Calu3 (cell line): ENCODE measurements at places on chromosomes 7 and 10.
A peak's percentile ranks its signal among the peaks of the same experiment; 100 is the strongest.

DNA sequence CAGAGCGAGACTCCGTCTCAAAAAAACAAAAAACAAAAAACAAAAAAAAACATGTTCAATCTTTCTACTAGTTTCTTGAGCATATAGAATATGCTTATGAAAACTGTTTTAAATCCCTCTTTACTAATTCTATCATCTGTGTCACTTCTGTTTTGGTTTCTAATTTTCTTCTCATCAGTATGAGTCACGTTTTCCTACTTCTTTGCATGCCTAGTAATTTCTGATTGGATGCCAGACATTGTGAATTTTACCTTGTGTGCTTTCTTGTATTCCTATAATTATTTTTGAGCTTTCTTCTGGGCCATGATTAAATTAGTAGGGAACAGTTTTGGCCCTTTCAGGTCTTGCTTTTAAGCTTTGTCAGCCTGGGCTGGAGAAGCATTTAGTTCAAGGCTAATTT, 9.9 kb downstream of the MICU1 start:
- peaks cover 5% of the 10 kb centered on the region for H3K36me3 ChIP-seq
- DNase-seq: no peak
- H3K27ac ChIP-seq: no peak overlapping the region
- no peaks in the 10 kb centered on the region for H3K27me3 ChIP-seq
- peaks cover 8% of the 10 kb centered on the region for H3K4me1 ChIP-seq

DNA sequence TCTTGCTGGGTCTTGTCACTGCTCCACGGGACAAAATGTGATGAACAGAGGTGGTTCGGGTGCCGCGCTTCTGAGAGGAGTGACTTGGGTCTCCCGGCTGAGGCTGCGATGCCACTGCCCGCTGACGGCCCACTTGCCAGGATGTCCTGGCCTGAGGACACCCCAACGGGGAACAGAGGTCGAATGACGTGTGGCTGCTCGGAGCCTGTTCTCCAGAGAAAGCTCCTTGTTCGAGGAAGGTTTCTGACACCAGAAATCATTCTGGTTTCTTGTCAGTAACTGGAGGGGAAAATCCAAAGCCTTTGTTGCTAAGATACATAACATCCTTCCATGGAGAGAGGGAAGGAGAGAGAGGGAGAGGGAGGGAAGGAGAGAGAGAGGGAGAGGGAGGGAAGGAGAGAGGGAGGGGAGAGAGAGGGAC, 236.4 kb downstream of the WDR37 start:
- no peak for DNase-seq
- H3K4me3 ChIP-seq: no peak overlapping the region
- H3K27ac ChIP-seq: no peak overlapping the region
- H3K4me1 ChIP-seq: peaks cover 8% of the 10 kb centered on the region
- H3K27me3 ChIP-seq: peaks cover 98% of the 10 kb centered on the region

DNA sequence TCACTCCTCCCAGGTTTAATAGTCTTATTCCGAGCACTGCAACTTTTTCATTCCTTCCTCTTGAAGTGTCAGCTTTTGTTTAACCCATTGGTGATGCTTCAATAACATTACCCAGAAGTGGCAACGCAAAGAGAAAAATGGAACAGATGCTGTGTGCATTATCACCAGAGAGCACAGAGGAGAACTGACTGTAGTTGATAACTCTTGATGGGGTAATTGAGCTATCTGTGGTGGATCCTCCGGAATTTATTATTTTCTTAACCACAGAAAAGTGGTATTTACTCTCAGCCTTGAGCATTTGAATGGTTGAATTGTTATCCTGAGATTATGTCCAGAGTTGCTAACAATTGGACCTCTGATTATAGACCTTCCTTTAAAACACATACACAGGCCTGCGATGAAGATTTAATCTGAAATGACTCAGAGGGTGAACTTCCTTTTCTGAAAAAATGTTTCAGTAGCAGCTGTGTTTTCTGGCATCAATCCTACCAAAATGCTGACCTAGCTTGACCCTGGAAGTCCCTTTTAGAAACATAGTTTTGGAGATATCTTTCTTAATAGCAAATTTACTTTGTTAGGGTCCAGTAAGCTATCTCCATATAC, 1584.4 kb upstream of the LRRTM3 start:
- H3K27ac ChIP-seq: no peak overlapping the region
- no peak overlapping the region for H3K4me3 ChIP-seq
- peaks cover 22% of the 10 kb centered on the region for H3K4me1 ChIP-seq
- no peaks in the 10 kb centered on the region for H3K36me3 ChIP-seq
- no peaks in the 10 kb centered on the region for H3K27me3 ChIP-seq
- peak; percentile 12 for DNase-seq

DNA sequence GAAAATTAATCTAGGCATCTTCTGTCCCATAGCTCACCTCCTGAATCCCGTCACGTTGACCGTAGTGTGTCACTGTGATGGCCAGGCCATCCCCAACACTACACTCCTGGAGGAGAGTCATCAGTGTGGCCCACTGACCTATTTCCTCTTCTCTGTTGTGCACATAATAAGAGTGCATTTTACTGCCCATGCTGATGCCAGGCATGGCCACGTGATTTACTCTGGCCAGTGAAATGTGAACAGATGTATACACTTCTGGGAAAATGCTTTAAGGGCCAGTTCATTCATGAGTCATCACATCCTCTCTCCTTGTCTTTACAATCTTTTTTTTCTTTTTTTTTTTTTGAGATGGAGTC, 101.9 kb upstream of the PIP4K2A start:
- no peaks in the 10 kb centered on the region for H3K27me3 ChIP-seq
- DNase-seq: peak; percentile 62
- peaks cover 23% of the 10 kb centered on the region for H3K36me3 ChIP-seq

DNA sequence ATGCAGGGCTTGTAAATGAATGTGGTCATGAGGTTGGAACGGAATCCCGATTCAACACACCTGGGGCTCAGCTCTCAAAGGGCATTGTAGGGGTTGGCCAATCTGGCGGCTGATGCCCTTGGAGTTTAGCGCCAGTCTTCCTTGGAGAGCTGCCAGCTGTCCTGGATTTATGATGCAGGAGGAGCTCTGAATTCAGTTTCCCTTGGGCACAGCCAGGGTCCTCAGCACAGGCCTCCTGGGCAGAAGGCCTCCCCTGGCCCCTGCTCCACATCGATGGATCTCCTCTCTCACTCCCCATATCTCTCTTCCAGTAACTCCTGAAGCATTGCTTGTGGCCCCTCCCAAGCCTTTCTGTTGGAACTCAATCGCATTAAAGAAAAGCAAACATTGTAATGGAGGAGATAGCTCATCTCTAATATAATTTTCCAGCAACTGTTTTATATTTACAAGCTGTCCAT, 985 bp upstream of the CYTH3 start:
- DNase-seq: no peak
- H3K4me1 ChIP-seq: peaks cover 63% of the 10 kb centered on the region
- H3K36me3 ChIP-seq: peaks cover 33% of the 10 kb centered on the region
- no peaks in the 10 kb centered on the region for H3K27me3 ChIP-seq
- no peak overlapping the region for H3K27ac ChIP-seq

GRCh38 chr10:30531751-30532530, 97.6 kb downstream of the LYZL2 start:
- no peak overlapping the region for H3K27ac ChIP-seq
- no peaks in the 10 kb centered on the region for H3K27me3 ChIP-seq
- no peak overlapping the region for H3K4me3 ChIP-seq
- no peak for DNase-seq

- no peak overlapping the region for H3K4me3 ChIP-seq
- H3K27me3 ChIP-seq: no peaks in the 10 kb centered on the region
- H3K4me1 ChIP-seq: no peaks in the 10 kb centered on the region
- no peak for DNase-seq
Measured at GRCh38 chr7:66353547-66353946, 148.4 kb downstream of the TPST1 start.

- H3K27me3 ChIP-seq: no peaks in the 10 kb centered on the region
- H3K4me1 ChIP-seq: no peaks in the 10 kb centered on the region
- no peak for DNase-seq
- H3K36me3 ChIP-seq: no peaks in the 10 kb centered on the region
- no peak overlapping the region for H3K4me3 ChIP-seq
Measured at GRCh38 chr7:50542132-50542531, 23.1 kb downstream of the DDC start.

DNA sequence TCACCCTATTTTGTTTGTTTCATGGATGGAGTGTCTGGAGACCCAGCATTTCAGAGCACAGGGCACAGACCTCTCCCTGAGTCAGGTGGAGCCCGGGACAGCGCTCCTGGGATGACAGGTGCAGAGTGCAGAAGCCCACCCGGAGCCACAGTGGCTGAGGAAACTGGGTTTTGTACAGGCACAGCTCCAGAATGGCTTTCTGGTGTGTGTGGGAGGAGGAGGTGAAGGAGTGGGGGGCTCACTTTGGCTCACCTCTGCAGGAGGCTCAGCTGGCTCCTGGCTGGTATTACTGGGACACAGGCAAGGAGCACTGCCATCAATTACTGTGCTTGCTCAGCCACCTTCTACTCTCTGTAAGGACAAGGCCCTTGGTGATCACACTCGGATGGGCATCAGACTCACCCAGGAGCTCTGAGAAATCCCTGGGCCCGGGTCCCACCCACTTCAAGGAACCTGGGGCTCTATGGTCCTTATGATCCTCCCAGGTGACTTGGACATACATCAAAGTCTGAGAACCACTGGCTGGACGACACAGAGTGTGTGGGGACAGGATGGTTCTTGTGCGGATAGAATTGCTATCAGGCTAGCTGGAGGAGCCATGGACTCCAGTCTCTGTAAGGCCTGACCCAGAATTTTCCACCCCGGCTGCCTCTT, 221.1 kb upstream of the ZNF32 start:
- no peak overlapping the region for H3K27ac ChIP-seq
- H3K36me3 ChIP-seq: no peaks in the 10 kb centered on the region
- H3K4me1 ChIP-seq: no peaks in the 10 kb centered on the region

DNA sequence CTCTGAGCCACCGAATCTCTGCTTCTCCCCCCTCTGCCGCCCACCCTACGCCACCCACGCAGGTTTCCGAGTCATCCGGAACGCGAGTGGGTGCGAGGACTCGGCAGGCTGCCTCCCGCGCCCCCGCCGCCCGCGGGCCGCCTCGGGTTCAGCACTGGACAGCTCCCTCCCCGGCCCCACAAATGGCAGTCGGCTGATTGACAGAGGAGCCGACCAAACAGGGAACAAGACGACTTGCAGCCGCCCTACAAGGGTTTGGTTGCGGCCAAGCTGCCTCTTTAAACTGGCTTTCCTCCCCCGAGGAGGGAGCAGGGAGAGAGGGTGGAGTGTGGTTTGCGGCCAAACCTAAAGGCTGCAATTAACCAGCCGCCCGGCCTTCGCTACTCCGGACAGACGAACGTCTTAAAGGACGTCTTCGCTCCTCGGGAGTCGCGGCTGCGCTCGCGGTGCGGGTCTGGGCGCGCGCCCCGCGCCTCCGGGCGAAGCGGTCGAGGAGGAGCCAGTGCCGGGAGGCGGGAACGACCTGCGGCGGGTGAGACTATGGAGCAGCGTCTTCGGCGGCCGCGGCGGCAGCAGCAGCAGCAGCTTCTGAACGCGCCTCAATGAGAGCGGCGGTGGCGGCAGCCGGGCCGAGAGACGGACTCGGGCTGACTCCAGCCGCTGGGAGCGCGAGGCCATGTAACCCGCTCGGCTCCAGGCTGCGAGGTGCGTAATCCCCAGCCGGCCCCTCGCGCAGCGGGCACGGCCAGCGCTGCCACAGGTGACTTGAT, at the start of gene GPR158:
Gene GPR158, plus strand, starts transcription at position 541 of the 770 bp plus-strand sequence. CDS start 420 bp downstream, outside the sequence.
- H3K36me3 ChIP-seq: peaks cover 10% of the 10 kb centered on the region
- H3K27me3 ChIP-seq: peaks cover 86% of the 10 kb centered on the region
- no peaks in the 10 kb centered on the region for H3K4me1 ChIP-seq
- peak within 1 kb of the TSS; percentile 97 for H3K4me3 ChIP-seq
